ENCODE measurements at places on chromosomes 11 and 22.

DNA sequence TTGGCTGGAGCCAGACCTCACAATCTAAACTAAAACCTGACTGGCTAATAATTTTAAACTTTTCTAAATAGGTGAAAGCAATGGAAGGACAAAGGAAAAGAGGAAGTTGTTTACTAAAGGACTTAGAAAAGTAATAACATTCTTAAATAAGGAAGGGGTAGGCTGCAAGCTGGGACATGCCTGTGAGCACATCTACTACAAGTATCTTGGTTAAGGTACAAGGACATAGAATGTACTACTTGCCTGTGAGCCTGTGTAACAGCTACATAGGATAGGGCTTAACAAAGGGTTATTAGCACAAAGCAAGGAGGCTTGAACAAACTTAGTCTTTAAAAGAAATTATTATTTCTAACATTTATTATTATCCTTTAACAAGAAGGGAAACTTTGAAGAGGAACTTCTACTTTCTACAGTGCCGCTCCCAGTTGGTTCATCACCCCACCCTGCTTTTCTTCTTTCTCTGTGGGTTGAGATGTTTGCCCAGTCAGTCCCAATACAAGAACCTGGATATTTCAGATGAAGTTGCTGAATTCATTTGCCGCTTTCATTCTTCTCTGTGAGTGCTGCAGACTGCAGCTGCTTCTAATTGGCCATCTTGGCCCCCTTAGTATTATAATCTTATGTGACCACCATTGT, 87.5 kb downstream of the PRMT3 start:
- DNase-seq = no peak

DNA sequence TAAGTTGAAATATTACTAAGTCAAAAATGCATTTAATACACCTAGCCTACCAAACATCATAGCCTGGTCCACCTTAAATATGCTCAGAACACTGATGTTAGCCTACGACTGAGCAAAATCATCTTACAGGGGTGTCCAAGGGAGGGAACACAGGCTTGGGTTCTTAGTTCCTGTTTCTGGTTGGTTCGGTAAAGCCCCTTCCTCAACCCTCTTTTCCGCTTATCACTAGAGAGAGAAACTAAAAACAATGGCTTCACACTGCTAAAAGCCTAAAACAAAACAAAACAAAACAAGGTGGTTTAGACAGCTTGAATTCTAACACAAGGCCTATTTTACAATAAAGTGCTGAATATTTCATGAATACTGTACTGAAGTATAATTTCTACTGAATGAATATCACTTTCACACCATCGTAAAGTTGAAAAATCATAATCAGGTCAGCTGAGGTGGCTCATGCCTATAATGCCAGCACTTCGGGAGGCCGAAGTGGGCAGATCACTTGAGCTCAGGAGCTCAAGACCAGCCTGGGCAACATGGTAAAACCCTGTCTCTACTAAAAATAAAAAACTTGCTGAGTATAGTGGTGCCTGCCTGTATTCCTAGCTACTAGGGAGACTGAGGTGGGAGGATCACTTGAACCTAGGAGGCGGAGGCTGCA, 118.0 kb downstream of the SIK3 start:
- DNase-seq = peak; percentile 61

- DNase-seq = no peak
These were observed 281.2 kb downstream of the CADM1 start for GRCh38 chr11:115222863-115223530.

- no peak for DNase-seq
These were observed 397.0 kb downstream of the NXPE2 start for GRCh38 chr11:115075356-115075755.

DNA sequence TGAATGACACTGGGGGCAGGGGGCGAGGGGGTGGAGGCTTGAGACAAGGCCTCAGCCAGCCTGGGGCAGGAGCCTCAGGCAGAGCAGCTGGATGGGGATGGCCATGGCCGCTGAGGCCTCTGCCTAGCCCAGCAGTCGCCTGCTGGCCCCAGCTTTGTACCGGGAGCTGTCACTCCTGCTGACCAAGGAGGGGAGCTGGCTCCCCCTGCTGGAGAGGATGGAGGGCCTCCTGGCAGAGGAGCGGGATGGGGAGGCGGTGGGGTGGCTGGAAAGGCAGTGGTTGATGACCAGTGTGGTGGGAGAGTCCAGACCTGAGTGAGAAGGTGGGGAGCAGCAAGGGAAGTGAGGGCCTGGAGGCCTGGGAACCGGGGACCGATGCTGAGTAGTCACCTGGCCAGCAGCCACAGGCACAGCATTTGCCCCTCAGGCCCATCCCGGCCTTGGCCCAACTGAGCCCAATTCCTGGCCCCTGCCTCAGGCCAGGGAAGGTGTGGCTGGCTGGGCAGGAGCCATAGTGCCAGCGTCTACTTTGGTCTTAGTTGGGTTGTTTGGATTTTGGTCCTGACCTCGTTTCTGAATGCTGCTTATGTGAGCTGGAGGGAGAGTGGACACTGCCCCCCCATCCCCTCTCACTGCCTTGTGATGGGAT, 6.0 kb upstream of the SUSD2 start:
- DNase-seq = peak; percentile 46

GRCh38 chr11:122861631-122862030, 20.9 kb upstream of the JHY start:
- no peak for DNase-seq

DNA sequence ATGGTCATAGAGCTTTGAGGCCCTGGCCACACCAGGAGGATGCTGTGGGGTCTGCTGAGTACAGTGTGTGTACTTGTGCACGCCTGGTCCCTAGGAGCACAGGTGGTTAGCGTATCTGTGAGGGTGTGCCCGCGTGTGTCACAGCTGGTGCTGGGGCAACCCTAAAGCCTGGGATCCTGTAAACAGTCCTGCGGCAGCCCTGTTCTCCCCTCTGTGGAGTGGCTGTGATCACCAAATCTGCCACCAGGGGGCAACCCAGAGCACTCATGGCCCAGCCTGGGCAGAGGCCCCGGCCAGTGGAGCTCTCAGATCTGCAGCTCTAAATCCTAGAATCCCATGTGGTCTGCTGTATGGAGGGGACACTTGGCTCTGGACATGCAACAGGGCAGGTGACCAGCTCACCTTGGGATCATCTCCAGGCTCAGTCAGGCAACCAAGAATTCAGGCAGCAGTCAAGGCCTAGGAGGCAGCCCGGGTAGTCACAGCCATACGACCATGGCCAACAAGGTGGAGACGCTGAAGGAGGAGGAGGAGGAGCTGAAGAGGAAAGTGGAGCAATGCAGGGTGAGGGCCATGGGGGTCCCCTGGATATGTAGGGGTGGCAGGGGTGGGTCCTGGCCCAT, 3.9 kb downstream of the SH3BP1 start:
- peak; percentile 82 for DNase-seq

DNA sequence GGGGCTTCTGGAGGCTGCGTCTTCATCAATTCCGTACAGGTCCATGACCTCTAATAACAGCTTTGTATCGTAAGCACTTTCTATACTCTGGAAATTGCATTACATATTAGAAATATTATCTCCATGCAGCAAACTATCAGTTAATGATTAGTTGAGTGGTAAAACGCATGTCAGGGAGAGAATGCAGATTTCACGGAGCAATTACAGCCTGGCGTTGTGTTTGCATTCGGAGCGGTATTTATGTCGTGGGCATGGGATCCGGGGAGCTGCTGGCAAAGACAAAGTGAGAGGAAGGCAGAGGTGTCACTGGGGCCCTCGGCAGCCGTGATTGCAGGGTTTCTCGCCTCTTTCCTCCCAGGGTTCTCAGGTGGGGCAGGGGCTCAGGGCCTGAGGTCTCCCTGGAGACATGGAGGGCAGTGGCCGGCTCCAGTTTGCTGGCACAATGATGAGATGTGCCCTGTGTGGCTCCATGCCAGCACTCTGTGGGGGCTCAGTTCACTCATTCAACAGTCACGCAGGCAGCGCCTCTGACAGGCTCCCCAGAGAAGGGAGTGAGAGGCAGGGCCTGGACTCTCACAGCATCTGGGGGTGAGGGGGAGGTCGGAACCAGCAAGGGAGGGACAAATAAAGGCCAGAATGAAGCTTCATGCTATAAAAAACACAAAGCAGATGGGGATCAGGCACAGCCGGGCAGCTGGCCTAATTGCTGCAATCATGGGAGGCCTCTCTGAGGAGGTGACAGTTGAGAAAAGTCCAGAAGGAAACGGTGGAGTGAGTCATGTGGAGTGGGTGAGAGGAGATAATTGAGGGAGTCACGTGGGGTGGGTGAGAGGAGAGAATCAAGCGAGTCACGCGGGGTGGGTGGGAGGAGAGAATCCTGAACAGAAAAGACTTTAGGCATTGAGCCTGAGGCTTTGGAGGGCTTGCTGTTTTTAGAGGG, 1002.7 kb downstream of the BRD1 start:
- DNase-seq = no peak

DNA sequence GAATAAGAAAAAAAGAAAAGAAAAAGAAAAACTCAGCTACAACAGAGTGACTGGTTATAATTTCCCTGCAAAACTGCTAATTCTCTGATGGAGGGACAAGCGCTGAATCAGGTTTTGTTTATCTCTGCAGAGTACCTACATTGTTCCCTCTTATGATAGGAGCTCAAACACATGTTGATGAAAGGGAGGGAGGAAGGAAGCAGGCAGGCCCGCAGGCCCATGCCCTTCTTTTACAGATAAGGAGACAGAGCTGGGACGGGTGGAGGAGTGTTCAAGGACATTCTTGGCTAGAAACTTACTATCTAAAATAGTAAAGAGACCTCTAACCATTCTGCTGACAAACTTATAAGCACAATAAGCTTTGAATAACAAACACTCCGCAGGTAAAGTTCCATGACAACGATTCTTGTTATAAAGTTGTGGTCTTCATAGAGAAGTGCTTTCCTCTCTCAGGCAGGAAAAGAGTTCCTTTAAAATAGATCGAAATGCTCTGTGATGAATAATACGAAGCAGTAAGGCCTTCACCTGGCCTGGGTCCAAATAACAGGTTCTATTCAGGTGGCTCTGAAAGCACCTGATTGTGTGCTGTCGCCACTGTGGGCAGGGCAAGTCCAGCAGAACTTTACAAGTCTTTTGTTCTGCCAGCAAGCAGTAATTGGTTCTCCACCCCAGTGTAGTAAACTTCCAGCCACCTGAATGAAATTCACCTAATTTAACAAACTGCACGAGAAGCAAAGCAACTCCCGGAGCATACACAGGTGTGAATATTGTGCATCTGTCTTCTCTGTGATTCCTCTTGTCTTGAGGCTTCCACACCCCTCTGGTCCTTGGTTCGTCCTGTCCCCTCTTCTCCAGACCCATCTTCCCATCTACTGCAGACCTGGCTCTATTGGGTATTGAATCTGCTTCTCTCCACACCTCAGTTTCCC, 15.3 kb upstream of the MICAL2 start:
- DNase-seq = no peak

DNA sequence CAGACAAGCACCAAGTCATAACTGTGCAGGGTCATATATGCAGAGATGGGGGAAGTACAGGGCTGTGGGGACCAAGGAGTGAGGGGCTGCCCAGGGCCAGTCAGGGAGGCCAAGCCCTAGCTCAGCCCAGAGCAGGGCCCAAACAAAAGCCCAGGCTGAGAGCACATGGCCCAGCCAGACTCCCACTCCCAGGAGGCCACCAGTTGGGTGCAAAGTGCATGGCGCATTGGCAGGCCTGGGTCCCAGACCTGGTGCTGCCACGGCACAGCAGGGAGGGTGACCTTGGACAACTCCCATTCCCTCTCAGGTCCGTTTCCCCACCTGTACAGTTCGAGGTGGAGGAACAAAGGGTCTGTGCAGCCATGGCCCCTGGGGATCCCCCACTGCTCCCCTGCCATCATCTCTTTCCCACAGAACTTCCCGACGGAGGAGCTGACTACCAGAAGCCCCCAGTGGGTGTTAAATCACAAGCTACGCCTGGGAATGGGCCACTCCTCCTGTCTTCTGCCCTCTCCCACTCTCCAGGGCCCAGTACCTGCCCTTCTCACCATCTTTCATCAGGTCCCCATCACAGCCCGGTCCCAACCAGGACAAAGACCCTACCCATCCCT, 608 bp downstream of the NIPSNAP1 start:
- no peak for DNase-seq

DNA sequence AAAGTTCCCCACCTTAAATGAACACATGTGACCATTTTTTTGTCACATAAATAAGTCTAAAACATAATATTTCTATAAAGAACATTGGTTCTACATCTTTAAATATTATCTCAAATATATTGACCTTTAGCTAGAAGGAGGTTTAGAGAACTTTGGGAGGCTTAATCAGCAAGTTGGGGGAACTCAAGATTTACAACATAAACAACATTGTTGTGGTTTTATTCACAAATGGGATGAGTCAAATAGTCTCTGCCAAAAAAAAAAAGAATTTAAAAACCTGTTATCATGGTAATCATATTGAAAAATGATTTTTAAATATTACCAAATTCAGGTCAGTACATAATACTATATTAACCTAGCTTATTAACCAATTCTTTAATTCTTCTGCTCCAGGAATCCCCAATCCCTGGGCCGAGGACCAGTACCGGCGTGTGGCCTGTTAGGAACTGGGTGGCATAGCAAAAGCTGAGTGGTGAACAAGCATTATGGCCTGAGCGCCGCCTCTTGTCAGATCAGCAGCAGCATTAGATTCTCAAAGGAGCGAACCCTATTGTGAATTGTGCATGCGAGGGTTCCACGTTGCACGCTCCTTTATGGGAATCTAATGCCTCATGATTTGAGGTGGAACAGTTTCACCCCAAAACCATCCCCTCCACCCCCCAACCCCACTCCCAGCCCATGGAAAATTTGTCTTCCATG, 98.2 kb downstream of the RDX start:
- DNase-seq = no peak

DNA sequence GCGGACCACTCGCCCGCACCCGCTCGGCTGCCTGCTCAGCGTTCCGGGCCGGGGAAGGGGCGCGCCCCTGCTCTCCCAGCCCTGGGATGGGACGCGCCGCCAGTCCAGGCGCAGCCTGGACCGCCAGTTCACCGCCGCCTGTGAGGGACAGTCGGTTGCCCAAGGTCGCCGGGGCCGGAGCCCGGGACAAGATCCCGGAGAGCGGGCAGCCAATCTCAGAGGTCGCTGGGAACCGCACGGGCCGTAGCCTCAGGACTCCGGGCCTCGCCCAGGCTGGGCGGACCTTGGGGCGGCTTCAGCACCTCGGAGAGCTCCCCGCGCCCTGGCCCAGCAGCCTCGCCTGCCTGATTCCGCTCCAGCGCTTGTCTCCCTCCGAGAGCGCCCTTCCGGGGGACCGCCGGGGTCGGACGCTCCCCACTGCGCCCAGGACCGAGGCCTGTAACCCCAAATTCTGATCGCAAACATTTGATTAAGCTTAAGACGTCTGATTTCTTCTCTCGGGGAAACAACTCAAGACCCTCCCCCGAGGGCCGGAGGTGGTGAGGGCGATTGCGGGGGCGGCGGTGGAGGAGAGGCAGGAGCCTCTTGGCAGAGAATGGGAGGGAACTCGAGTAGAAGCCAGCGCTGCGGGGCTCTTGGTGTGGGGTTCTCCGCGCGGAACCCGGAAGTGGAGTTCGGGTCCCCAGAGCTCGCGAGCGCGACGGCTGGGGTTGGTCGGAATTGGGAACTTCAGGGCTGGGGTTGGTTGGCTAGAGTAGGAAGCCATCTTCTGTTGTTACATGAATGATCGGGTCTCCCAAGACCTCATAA, 1.1 kb upstream of the CHRM4 start:
- DNase-seq = peak; percentile 71
